Pancreas (tissue), 10 donors: ENCODE measurements at places on chromosomes 1 and 21.

DNA sequence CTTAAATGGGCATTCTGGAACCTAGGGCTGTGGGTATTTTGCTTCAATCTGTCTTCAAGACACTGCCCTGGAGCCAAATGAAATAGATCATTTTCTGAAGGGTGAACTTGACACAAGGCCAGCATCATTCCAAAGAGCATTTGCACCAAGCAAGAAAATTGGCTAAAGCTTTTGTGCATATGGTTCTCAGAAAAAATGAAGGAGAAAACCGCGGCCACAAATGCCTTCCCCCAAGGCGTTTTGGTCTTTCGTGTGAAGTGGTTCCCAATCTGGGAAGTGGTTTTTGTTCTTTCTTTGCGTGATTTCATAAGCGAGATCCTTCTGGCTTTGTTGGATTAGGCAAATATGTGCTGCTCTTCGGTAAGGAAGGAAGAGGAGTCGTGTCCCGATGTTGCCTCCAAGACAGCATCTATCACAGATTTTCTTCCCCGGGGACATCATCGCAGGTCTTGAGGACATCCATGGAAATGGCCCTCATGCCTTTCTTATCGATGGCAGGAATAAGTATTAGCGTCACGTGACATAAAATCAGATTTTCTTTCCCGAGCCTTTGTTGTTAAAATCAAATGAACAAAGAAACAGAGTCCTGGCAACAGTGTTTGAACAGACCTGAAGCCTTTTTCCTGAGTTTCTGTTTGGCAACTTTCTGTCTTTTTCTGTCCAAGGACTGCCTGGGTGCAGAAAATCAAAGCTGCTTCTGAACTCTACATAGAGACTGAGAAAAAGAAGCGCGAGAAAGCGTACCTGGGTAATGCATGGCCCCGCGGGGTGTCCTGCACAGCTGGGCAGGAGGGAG is 31.0 kb downstream of the ATP5PO start:
- no peak for DNase-seq

DNA sequence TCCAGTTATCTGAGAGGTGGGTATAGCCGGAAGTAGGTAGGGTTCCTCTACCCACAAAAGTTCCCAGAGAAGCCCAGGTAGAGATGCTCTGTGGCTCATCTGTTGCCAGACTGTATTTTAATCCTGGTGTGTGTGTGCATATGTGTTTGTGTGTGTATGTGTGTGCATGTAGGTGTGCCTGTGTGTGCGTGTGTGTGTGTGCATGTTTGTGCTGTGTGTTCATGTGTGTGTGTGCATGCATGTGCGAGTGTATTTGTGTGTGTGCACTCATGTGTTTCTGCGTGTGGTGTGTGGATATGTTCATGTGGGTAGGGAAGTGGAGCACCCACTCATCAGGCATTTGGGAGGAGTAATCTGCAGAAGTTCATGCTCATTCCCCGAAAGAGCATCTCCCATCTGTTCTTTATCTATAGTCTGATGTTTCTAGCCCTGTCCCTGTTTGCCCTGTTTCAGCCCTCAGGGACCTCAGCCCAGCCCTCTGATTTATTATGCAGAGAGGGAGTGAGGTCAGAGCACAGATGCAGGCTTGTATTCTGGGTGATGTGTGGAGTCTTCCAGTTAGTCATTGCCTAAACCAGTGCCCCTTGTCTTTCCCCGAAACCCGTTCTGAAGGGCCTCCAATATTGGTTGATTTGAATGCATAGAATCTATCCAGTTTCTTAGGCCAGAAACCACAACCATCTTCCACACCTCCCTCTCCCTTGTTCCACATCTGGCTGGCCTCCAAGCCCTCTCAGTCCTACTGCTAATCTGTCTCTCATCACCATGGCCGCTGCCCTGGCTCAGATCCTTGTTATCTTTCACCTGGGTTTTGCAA is 69.1 kb downstream of the DISC1 start:
- no peak for DNase-seq

GRCh38 chr1:154178013-154178412 is 13.9 kb downstream of the TPM3 start:
- DNase-seq = no peak

GRCh38 chr1:241507189-241507863 is 12.2 kb downstream of the FH start:
- no peak for DNase-seq

DNA sequence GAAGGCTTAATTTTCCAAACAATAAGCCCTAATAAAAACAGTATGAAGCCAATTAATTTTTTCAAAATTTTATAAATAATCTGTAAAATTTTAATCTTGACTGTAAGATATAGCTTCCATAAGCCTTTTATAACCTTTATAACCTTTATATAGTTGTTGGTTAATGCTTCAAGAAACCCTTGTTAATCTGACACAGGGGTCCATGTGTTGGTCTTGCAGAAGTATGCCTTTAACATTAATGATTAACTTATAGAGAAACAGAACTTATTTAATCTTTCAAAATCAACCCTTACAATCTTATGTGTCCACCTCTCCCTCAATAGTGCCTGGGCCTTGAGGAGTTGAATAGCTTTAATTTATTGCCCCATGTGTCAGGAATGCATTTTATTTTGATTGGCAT is 23.2 kb upstream of the HAO2 start:
- no peak for DNase-seq

GRCh38 chr1:166153525-166154314 is 13.1 kb downstream of the FAM78B start:
- no peak for DNase-seq

DNA sequence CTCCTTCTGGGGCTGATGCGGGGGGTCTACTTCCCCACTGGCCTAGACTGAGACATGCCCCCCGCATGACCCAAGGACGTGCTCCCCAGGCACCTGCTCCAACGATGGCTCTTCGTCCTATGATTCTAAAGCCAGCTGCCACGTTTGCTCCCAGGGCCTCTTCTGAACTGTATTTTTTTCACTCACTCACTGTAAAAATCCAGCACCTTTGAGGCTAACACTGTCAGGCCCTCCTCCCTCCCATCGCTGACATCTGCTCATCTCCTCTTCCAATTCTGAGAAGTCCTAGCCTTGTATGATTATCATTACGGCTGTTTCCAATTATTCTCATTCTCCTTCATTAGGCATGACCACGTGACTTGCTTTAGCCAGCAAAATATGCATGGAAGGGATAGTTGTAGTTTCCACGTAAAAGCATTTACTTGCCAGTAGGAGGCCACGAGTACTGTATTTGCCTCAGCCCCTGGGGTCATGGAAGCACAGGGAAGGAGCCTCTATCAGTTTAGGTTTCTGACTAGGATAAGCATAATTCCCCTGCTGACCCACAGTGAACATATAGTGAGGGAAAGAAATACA is 19.1 kb upstream of the EDN2 start:
- no peak for DNase-seq

GRCh38 chr21:32559006-32559610 is 26.2 kb downstream of the TCP10L start:
- no peak for DNase-seq
